ENCODE measurements at places on chromosomes 11 and 22. TPM values are rescaled to one million over a fixed set of nuclear protein-coding genes. Genes with fewer than 3 reads are reported as not detected.

MS4A2 gene
- not detected for total RNA-seq

CHRM4 gene
- 0.16 TPM for total RNA-seq

CHADL gene
- total RNA-seq = 1.0 TPM

PNPLA5 gene
- not detected for total RNA-seq

PGM2L1 gene
- 47.4 TPM for total RNA-seq

DEFB131B gene
- not detected for total RNA-seq

UPB1 gene
- not detected for total RNA-seq

FDXACB1 gene
- total RNA-seq = 1.3 TPM

CATSPERZ gene
- total RNA-seq = 0.49 TPM

SHISAL1 gene
- under 0.01 TPM for total RNA-seq

CDKN1C gene
- 16.0 TPM for total RNA-seq

Measured in bladder microvascular endothelial cell (primary cell).